ENCODE measurements at places on chromosomes 6 and 20. TPM values are rescaled to one million over a fixed set of nuclear protein-coding genes. Genes with fewer than 3 reads are reported as not detected.

Gene CGAS
- total RNA-seq = 7.5 TPM

Gene ZNF391
- 7.1 TPM for total RNA-seq

Gene PRPH2
- 2.4 TPM for total RNA-seq

DNA sequence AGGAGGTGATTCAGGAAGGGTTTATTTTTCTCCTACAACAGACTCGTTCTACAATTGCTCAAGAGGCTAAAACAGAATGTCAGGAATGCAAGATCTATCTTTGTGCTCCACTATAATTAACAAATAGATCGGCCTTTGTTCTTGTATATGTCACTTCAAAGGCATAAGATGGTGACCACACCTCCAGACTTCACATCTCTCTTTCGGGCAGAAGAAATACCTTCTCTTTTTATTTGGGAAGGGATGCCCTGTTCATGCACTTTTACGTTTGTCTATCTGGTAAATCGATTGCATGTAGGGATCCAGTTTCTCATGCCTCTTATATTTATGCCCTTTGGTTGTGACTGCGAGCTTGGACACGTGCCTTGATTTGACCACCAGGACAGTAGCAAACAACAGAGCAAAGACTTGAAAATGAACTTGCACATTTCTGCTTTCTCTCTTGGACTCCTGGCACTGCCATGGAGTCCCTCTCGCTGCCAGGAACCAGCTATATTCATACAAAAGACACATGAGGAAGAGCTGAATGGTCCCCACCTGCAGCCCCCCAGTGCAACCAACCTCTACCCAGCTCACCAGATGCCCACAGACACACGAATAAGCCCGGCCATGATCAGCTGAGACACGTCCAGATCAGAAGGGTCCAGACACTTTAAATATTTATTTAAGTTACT lies 219.8 kb upstream of the STXBP5 start:
- DNase-seq = no peak

GRCh38 chr6:8085053-8085511 lies 17.3 kb downstream of the EEF1E1 start:
- no peak for DNase-seq

- no peak for DNase-seq
Observed at GRCh38 chr6:31556307-31556706, 8.9 kb downstream of the NFKBIL1 start.

DNA sequence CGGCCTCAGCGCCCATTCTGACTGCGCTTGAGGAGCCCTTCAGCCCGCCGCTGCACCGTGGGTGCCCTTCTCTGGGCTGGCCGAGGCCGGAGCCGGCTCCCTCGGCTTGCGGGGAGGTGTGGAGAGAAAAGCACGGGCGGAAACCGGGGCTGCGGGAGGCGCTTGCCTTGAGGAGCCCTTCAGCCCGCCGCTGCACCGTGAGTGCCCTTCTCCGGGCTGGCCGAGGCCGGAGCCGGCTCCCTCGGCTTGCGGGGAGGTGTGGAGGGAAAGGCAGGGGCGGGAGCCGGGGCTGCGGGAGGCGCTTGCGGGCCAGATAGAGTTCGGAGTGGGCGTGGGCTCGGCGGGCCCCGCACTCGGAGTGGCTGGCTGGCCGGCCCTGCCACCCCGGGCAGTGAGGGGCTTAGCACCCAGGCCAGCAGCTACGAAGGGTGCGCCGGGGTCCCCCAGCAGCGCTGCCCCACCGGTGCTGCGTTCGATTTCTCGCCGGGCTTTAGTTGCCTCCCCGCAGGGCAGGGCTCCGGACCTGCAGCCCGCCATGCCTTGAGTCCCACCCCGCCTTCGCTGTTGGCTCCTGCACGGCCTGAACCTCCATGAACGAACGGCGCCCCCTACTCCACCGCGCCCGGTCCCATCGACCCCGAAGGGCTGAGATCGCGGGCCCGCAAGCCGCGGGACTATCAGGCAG lies 45.7 kb upstream of the MCUR1 start:
- no peak for DNase-seq

GRCh38 chr6:2791450-2791974 lies 26.3 kb downstream of the WRNIP1 start:
- DNase-seq = no peak

DNA sequence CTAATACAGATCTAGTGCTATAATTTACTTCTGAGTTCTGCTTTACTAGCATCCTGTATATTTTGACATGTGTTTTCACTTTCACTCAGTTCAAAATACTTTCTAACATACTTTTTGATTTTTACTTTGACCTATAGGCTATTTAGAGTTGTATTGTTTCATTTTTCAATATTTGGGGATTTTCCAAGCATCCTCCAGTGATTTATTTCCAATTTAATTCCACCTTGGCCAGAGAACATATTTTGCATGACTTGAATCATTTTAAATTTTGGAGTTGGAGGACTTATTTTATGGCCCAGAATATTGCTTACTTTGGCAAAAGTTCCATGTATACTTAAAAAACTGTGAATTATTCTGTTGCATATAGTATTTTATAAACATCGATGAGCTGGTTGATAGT lies 1215.6 kb upstream of the MAP3K7 start:
- DNase-seq = no peak

DNA sequence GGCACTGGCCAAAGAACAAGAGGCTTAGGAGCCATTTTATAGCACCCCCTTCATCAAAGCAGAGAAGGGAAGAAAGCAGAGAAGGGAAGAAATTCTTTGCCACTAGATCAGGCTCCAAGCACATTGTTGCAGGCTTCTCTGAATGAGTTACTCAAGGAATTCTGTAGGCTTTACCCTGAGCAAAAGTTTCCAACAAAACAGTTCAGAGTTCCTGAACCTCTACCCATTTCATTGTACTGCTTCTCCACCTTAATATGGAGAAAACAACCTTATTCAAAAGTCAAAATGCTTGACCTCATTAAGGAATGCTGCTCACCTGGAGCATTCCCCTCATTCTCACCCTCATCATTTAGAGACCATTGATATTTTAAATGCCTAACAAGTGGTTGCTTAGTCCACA lies 115.5 kb upstream of the LOC128125822 start:
- DNase-seq = no peak

GRCh38 chr6:139364302-139364981 lies 10.0 kb downstream of the CITED2 start:
- DNase-seq = no peak

DNA sequence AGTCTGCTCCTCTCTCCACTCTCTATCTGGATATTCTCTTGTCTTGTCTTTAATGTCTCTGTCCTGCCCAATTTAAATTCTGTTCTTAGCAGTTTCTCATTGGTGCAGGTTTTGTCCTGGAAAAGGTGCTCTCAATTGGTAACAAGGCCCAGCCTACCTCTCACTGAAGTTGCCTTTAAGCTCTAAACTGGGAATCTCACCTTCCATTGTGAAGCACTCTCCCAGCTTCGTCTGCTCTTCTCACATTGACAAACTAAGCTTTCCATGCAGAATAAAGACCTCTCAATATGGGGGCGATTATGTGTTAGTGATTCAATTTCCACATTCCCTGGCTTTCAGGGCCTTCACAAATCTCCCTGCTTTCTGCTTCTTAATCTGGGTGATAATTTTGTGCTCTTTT lies 1712.2 kb downstream of the GRIK2 start:
- no peak for DNase-seq

DNA sequence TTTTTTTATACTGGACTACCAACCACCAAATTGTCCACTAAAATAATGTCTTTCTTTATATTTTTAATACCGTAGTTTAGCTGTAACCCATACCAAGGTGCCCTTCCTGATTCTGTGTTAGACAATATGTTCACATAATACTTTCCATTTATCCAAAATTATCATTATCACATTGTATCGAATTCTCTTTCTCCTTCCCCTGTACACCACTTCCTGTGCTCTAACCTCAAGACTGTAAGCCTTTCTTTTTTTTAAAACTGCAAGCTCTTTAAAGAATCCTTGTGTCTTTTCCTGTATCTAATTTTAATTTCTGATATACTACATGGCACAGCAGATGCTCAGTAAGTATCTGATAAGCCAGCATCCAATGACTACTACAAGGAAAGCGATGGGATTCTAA lies 917.5 kb downstream of the EYS start:
- DNase-seq = no peak

All from sciatic nerve (tissue), 2 donors.